ENCODE measurements at places on chromosomes 2 and 18.

- no peak for DNase-seq
Observed at GRCh38 chr2:109615637-109616144, 1.5 kb downstream of the SOWAHC start.

GRCh38 chr2:38330754-38331153 lies 46.3 kb downstream of the ATL2 start:
- DNase-seq = no peak

DNA sequence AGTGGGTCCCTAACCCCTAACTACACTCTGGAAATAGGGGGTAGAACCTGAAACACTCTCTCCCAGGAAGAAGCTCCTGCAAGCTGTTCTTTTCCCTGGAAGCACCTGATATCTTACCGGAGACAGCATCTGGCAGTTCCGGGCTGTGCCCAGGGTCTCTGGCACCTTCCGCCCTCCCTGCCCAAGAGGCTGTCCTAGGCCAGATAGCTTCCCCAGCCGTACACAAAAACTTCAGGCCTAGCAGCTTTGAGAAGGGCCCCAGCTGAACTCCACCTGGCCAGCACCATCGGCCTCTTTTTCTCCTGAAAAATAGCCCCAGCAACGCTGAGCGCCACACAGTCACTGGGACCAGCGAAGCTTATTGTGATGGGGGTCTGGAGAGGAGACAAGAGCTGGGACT lies 9.7 kb downstream of the OSR1 start:
- DNase-seq = no peak

DNA sequence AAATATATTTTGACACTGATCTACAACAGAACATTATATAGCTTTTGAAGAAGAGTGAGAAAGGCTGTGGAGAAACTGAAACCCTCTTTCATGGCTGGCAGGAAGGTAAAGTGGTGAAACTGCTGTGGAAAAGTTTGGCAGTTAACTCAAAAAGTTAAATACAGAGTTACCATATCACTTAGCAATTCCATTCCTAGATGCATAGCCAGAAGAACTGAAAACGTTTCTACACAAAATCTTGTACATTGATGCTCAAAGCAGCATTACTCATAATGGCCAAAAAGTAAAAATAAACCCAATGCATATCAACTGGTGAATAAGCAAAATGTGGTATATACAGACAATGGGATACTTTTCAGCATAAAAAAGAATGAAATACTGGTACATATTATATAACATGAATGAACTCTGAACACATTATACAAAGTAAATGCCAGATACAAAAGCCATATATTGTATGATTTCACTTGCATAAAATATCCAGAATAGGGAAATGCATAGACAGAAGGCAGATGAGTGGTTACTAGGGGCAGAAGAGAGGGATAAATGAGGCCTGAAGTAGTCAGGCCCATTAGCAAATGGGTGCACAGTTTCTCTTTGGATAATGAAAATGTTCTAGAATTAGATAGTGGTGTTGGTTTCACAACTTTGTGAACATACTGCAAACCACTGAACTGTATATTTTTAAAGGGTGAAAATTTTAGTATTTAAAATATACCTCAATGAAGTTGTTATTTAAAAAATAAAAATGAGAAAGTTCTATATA lies 114.3 kb downstream of the DYM start:
- no peak for DNase-seq

- no peak for DNase-seq
Observed at GRCh38 chr2:217902379-217903141, 100.2 kb downstream of the TNS1 start.

DNA sequence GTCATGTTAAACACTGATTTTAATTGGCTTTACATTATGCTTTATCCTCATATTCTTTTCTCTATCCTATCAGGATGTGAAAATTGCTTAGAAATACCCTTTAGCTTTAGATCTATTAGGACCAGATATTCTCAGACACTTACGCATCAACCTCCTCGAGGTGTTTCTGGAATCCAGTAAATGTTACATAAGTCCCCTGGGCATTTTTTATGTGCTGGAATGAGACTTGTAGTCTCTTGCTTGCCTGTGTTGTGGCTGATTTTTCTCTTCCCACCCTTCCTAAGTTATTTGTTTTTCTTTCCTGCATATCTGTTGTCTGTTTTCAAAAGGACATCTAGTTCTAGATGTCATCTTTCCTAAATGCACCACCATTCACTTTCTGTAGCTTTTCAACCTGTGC lies 197.1 kb downstream of the CCDC85A start:
- DNase-seq = no peak

DNA sequence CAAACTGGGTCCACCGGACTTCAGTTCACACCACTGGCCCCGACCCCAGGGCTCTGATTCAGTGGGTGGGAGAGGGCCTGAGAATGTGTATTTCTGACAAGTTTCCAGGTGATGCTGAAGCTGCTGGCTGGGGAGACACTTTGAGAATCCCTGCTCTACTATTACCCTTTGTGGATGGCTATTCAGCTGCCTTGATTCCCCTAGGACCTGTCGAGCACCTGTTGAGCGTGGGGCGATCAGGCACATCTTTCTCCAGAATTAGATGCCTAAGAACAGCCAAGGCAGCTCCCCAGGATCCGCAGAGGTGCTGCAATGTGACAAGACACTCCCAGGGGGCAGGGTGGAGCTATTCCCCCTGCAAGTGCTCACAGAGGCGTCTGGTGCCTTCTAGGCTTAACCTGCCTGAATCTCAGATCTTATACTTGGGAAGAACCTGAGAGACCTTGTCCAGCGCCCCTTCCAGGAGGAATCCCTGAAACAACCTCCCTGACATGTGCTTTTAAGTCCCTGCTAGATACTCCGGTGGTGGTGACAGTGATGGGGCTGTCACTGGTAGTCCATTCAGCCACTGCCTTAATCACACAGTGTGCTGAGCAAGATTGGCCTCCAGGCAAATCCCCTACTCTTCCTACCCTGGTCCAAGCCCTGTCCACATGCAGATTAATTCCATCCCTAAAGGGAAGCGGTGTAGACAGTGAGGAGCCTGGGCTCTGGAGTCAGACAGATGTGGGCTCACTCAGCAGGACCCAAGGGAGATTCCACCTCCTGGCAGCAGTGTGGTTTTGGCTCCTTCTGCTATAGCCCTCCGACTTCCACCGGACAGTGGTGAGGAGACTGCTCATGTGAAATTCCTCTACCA lies 43.4 kb upstream of the OTOF start:
- DNase-seq = no peak

- DNase-seq = no peak
Observed at GRCh38 chr2:58633613-58634365, 392.7 kb upstream of the FANCL start.

All from activated effector memory CD4-positive, alpha-beta T cell treated with anti-CD3 and anti-CD28 coated beads, Interleukin-2, amount 50 U/mL, for 16 hours (primary cell).